ENCODE measurements at places on chromosomes 11 and 22.

DNA sequence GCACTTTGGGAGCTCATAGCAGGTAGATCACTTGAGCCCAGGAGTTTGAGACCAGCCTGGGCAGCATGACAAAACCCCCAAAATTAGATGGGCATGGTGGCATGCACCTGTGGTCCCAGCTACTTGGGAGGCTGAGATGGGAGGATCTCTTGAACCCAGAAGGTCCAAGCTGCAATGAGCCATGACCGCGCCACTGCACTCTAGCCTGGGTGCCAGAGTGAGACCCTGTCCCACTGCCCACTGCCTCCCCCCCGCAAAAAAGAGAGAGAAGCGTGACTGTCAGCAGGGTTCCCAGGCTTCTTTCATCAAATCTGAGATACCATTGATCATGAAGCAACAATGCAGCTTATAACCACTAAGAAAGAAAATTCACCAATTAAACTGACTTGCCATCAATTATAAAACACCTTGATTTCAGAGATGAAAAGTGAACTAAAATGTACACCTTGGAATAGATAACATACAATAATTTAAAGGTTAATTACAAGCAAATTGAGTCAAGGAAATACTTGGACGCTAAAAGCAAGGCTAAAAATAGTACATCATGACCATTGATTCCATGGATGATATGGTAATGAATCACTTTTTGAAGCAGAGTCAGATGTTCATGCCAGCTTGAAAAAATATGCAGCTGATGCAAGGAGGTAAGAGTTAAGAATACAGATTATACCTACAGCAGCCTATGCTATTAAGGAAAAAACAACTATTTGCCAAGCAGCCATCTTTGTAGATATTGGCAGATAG lies 90.8 kb upstream of the ALKBH3 start:
- no peak for DNase-seq

GRCh38 chr11:128066399-128066798 lies 521.0 kb downstream of the ETS1 start:
- DNase-seq = no peak

GRCh38 chr22:45968751-45969413 lies 8.1 kb downstream of the WNT7B start:
- DNase-seq = no peak

- DNase-seq = no peak
These were observed 3.7 kb upstream of the PGGHG start for GRCh38 chr11:285021-285893.

DNA sequence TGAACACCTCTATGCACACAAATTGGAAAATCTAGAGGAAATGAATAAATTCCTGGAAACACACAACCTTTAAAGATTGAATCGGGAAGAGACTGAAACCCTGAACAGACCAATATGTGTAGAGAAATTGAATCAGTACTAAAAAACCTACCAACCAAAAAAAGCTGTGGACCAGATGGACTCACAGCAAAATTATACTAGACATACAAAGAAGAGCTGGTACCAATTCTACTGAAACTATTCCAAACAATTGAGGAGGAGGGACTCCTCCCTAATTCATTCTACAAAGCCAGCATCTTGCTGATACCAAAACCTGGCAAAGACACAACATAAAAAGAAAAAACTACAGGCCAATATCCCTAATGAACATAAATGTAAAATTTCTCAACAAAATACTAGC lies 54.4 kb upstream of the SEZ6L start:
- DNase-seq = no peak

DNA sequence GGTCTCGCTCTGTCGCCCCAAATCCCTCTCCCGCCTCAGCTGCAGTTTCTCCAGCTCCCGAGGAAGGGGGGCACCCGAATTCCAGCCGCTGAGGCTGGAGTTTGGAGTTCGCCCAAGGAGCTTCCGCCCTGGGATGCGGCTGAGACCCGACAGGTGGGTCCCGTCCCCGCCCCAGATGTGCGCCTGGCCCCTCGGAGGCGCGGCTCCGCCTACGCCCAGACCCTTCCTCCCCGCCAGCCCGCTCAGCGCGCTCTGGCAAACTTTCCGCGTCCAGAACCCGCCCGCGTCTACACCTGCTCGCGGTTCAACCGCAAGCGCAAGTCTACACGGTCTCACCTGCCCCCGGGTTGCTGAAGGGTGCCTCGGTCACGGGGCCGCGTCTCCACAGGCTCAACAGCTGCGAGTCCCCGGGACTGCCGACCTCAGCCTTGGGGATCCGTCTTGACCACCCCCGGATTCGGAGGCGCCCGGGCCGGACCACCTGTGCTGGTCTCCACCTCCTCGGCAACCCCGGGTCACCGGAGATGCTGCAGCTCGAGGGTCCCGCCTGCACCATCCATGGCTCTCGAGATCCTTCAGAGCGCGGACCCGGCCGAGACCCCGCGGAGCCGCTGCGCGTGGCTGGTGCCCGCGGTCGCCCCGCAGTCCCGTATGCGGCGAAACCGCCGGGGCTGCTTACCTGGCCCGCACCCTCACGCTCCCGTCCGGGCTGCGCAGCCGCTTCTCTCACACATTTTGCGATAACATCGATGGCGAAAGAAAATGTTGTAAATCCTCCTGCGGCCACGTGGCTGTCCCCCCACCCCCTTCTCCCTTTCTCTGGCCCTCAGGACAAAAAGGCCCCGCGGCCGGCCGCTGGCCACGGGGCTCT lies 63.6 kb downstream of the NFAM1 start:
- no peak for DNase-seq

DNA sequence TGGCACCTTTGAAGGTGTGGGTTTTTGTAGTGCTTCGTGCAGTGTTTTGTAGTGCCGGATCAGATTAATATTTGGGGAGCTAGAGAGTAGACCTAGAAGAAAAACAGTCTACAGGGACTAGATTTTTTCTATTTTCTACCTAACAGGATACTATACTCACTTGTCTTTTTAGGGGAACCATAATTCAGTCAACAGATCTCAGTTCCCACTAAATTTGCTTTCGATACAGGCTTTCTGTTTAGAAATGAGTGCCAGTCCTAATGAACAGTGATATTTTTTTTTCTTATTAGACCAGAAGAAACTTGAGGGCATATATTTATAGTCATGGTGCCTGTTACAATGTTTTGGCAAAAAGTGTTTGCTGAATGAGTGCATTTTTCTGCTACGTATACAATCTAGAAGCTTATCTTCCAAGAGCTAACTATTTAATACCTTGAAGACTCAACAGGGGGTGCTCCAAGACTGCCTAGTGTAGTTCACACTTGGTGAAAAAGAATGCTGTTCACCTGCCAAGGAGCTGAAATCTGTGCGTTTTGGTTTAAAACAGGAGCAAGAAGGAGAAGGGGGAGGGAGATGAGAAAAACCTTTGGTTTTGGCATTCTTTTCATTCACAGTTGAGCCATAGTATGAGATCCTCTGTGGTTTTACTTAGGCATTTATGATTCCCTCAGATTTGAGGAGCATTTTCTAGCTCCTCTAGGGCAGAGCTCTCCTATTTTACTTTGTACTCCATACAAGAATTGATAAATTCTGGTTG lies 44.9 kb upstream of the VSTM5 start:
- DNase-seq = peak; percentile 32

DNA sequence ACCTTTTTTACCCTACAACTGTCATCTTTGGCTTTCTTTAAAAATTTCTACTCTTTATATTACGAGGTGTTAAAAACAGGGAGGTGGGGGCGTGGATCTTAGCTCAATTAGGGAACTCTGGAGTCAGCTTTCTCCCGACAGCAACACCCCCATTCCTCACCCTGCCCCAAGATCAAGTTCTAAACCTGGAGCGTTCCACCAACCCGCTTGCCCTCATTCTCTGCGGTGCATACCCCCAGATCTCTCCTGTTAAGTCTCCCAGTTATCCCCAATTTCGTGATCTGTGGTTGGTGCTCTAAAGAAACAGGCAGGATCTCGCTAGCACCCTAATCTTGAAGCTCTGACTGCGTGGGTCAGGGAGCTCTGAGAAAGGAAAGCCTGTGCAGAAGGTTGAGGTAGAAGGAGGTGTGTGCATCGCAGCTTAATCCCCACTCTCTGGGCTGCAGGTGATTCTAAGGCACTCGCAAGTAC lies 177.3 kb upstream of the NTM start:
- no peak for DNase-seq

- peak; percentile 56 for DNase-seq
These were observed 4.6 kb downstream of the CHRDL2 start for GRCh38 chr11:74726547-74727182.

Measured in WERI-Rb-1 (cell line).